ENCODE measurements at places on chromosomes 13 and 19.

- no peak for DNase-seq
These were observed 30.7 kb downstream of the PBX4 start for GRCh38 chr19:19587771-19588170.

GRCh38 chr13:70964124-70964523, 855.9 kb upstream of the KLHL1 start:
- no peak for DNase-seq

DNA sequence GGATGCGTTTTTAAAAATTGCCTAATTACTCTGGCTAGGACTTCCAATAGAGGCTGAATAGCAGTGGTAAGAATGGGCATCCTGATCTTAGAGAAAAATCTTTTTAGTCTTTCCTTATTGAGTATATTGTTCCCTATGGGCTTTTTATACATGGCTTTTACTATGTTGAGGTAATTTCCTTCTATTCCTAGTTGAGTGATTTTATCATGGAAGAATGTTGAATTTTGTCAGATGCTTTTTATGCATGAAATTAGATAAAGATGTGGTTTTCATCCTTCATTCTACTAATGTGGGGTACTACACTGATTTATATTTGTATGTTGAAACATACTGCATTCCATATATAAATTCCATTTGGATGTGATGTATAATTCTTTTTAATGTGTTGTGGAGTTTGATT, 2673.8 kb downstream of the PCDH9 start:
- DNase-seq: no peak

GRCh38 chr13:35814605-35815011, 316.6 kb downstream of the DCLK1 start:
- no peak for DNase-seq

- DNase-seq: no peak
These were observed 60.3 kb upstream of the STARD13 start for GRCh38 chr13:33345842-33346241.

DNA sequence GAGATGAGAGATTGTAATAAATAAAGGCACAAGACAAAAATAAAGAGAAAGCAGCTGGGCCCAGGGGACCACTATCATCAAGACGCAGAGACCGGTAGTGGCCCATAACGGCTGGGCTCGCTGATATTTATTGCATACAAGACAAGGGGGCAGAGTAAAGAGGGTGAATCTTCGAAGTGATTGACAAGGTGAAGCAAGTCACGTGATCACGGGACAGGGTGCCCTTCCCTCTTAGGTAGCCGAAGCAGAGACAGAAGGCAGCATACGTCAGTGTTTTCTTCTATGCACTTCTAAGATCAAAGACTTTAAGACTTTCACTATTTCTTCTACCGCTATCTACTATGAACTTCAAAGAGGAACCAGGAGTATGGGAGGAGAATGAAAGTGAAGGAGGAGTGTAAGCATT, 4.6 kb upstream of the PRKCG start:
- no peak for DNase-seq

DNA sequence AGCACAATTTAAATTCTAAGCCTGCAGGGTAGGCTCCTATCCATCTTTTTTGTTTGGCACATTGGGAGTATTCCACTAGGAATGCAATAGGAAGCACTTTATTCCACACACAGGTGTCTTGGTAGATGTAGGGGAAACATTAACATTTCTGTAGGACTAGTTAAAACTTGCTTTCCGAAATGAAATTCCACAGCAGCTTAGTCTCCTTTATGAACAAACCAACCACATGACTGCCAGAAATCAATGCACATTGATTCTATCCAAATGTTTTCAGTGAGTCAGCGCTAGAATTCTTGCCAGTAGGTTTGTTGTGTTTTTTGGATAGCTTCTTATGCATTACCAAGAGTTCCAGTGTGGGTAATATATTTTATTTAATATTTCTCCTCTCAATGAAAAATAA, 207.9 kb upstream of the CSNK1A1L start:
- DNase-seq: no peak

DNA sequence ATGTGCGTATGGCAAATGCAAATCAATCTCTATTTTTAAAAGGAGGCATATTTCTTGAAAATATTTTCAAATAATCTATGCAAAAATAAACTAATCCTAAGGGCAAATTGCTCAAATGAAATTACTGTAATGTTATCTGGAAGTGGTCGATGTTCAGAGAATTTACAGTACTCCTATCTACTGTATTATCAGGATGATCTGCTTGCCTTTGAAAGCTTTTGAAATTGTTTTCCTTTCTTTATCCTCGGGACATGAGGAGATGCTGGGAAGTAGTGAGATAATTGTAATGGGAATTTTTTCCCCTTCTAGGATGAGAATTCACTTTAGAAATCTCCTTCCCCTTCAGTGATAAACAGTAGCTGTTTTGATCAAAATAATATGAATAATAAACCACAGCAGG, 577.2 kb upstream of the MIR17HG start:
- DNase-seq: no peak

- DNase-seq: no peak
These were observed 8.7 kb downstream of the CEACAM4 start for GRCh38 chr19:41617941-41618730.

- no peak for DNase-seq
These were observed 79.1 kb downstream of the ZNF254 start for GRCh38 chr19:24166055-24166454.

DNA sequence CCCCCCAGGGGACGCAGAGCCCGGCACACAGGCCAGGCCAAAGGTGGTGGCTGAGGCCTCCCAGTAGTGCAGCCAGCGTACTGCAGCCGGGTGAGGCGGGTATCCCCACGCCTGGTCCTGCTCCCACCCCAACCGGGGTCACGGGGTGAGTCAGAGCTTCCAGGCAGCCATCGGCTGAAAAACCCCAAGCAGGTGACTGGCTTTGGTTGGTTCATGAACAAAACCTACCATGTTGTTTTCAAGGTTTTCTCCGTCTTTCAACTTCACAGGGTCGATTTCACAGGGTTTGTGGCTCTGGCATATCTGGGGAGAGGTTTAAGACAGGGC, 42.1 kb upstream of the C13orf46 start:
- no peak for DNase-seq

DNA sequence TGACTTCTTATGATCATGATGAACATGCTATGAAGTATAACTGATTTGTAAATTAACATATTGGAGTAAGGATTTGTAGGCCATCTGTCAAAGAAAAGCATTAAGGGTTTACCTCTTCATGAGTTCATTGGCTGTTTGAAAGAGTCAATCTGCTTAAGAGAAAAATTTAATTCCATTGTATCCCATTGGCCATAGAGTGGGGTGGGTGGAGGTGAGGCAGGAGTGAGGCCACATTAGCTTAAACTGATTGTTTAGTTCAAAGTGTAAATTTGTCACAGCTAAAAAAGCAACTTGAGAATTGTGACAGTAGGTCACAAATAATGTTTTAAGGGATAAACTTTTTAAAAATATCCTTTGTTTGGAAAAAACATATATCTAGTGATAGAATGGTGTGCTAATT, 11.4 kb downstream of the GPR180 start:
- DNase-seq: no peak

DNA sequence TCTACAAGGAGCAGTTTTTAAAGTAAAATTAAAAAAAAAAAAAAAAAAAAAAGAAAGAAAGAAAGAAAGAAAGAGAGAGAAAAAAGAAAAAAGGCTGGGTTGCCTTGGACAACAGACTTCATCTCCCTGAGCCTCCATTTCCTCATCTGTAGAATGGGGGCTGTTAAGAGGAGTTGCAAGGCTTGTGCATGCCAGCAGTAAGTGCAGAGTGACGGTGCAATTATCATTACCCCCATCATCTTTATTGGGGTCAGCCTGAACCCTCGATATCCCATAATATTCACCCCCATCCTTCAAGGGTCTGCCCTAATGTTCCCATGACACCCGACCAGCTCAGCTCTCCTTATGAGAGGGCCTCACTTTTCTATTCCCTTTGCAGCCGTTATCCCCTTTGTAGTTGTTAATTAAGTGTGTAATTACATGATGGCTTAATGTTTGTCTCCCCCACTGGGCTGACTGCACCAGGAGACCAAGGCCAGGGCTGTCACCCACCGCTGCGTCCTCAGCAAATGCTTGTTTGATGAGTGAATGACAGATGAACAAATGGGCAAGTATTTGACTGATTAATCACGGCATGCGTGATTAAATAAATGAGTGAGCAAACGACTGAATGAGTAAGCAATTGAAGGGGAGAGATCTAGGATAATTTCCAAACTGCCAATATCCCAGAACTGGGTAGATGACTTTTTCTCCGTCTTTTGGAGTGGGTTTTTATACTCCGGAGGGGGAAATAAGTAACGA, 10.1 kb downstream of the FOSB start:
- DNase-seq: peak; percentile 45

DNA sequence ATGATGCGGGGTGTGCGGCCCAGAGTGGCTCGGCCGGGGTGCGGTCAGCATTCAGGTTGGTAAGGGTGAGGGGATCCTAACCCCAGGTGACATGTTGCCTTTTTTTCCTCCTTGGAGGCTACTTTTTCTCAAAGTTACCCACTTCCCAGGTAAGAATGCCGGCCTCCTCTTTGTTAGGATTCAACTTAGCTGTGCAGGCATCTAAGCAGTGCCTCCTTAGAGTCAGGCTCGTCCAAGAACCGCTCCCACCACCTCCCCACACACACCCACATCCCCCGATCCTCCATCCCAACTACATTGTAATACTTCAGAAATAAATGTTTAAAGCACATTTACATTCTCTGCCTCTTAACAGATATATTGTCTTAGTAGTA, 733 bp upstream of the ENOX1 start:
- no peak for DNase-seq

GRCh38 chr19:32817569-32818476, 51.7 kb downstream of the SLC7A9 start:
- DNase-seq: no peak

- DNase-seq: no peak
These were observed 113.9 kb downstream of the LRCH1 start for GRCh38 chr13:46666727-46667456.

DNA sequence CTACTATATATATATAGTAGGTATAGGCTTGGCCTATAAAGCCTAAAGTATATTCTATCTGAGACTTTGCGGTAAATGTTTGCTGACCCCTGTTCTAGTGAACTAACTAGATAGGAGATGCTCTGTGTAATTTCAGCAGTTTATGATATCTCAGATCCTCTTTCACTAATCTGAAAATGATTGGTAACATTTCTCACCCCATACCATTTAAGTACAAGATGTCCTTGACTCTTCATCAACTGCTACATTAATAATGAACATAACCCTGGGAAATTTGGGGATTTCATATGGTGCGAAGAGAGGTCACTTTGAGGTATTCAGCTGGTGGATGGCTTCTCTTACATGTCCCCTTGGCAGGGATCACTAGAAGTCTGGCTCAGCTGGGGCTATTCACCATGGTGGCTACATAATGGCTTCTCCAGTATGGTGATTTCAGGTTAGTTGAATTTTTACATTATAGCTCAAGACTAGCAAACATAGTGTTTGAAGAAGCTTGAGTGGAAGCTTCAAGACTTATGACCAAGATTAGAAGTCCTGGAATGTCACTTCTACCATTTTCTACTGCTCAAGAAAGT, 103.6 kb upstream of the MYCBP2 start:
- no peak for DNase-seq

DNA sequence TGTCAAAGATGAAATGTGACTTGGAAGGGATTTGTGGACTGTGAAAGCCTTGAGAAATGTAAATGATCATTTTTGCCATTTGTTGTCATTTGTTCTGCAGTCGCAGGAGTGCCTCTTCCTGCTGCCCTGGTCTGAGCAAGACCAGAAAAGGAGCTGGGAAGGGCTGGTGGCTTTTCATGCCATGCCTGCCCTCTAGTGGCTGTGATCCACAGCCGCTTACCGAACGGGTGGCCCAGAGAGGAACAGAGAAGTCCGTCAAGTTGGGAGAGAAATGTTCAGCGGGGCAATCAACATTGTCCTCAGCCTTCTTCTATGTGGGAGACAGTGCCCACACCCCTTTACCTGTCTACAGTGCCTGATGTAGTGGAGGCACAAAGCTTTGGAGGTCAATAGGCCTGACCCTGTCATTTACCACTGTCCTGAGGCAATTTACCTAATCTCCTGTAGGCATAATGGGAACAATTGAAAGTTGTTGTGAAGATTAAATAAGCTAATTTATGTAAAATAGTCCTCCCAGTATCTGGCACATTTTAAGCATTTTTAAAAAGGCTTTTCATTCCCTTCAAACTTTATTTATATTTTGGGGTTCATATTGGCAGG, 224.5 kb downstream of the B3GLCT start:
- peak; percentile 62 for DNase-seq

DNA sequence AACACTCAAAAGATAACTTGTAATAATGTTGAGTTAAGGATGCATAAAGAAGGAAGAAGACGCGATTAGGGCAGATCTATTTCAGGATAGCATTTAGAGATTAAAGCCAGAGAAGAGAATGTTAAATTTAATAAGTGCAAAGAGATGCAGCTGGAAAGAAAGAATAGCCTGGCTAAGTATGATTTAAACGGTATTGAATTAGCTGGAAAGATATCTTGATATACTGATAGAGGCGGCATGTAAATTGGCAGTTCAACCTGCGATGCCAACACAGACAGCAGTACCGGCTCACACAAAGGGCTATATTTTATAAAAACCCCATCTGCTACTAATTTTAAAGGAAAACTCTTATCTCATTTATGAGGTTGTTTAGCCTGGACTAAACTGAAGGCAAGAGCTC, 121.4 kb downstream of the ENOX1 start:
- DNase-seq: no peak

GRCh38 chr19:46173886-46174480, 25.9 kb downstream of the IGFL2 start:
- DNase-seq: no peak

DNA sequence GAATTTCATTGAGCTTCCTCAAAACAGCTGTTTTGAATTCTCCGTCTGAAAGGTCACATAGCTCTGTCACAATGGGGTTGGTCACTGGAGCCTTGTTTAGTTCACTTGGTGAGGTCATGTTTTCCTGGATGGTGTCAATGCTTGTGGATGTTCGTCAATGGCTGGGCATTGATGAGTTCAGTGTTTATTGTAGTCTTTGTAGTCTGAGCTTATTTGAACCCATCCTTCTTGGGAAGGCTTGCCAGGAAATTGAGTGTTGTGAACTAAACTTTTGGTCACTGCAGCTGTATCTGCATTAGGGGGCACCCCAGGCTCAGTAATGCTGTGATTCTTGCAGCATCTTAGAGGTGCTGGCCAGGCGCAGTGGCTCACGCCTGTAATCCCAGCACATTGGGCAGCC, 22.0 kb downstream of the BLOC1S3 start:
- no peak for DNase-seq

DNA sequence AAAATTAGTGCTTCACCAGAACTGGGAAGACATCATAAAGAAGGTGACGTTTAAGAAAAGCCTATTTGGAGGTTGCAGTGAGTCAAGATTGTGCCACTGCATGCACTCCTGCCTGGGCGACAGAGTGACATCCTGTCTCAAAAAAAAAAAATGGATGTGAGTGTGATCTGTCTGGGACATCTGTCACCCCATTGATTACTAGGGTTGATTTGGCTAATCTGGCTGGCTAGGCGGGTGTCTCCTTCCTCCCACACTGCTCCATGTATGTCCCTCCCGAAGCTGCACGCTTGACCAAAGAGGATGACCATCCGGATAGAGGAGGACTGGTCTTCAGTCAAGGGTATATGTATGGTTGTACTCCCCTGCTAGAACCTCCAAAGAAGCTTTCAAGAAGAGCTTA, 2.6 kb downstream of the GTF2F2 start:
- DNase-seq: no peak

GRCh38 chr13:91236921-91237320, 110.6 kb upstream of the MIR17HG start:
- no peak for DNase-seq

Measured in activated CD4-positive, alpha-beta T cell treated with anti-CD3 and anti-CD28 coated beads, Interleukin-2, amount 50 U/mL, for 48 hours (primary cell).